ELF-1 (cell line): ENCODE measurements at places on chromosomes 13 and 19.

DNA sequence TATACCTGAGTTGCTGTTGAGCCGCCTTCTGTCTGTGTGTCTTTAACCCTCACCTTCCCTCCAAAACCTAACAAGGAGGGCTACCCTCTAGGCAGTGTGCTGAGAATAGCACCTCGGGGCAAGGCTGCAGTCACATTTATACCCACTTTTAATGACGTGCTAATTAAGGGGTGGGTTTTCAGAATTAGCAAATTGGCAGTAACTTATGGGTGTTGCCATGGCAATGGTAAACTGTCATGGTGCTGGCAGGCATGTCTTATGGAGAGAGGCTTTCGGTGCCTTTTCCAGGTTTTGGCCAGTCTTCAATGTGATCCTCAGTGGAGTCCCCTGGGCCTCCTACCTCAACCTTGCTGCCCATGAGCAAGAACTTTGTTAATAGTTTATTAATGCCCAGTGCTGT lies 1.2 kb upstream of the PNMA8A start:
- no peak for DNase-seq

DNA sequence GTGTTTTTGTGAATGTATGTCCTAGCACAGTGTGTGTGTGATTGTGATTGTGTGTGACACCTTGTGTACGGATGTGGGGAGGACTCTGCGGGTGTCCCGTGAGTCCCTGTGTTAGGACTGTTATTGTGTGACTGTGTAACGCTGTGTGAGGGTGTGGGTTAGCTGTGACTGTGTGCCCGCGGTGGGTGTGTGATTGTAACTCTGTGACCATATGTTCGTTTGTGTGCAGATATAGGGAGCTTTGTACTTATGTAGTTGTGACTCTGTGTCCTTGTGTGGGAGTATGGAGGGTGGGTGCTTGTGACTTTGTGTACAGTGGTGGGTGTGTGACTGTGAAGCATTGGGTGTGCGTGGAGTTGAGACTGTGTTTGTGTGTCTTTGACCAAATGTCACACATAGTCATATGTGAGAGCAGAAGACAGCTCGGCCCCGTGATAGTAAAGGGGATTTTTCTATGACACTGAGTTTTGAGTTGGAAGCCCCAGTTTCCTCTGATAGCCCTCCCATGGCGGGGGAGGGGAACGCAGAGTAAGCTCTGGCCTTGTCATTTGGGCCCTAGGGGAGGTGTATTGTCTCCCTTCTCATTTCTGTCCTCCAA lies 949 bp upstream of the ZNF260 start:
- DNase-seq = peak; percentile 37

DNA sequence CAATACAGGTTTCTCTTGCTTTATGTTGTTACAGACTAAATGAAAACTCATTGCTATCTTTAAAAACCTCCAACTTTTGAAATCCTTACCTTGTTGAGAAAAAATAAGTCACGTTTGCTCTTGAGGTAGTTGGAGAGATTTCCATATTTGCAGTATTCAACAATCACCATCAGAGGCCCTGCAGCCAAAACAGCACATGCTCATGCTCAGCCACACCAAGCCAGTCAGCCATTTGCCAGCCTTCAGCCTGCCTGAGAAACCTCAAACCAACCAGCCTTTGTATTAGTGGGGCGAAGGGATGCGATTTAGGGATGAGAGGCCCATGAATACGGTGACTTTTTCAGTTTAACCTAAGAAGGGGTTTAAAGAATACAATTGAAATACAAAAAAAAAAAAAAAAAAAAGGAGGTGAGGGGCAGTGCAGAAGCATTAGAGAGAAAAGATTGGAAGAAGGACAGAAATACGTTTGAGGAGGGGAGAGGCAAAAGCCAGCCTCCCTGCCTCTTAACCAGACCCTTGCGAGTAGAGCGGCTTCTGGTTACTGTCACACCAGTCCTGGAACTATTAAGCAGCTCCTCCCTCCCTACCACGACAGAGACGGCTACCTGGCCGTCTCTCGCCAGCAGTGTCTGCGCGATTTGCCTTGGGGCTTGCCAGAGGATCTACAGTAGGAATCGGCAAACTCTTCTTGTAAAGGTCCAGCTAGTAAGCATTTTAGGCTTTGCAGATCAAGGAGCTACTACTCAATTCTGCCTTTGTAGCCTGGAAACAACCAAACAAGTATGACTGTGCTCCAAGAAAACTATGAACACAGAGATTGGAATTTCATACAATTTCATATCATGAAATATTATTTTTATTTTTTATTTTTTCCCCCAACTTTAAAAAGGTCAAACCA lies 167.3 kb downstream of the FLT1 start:
- peak; percentile 91 for DNase-seq

GRCh38 chr19:40393894-40394815 lies 4.2 kb upstream of the HIPK4 start:
- no peak for DNase-seq

DNA sequence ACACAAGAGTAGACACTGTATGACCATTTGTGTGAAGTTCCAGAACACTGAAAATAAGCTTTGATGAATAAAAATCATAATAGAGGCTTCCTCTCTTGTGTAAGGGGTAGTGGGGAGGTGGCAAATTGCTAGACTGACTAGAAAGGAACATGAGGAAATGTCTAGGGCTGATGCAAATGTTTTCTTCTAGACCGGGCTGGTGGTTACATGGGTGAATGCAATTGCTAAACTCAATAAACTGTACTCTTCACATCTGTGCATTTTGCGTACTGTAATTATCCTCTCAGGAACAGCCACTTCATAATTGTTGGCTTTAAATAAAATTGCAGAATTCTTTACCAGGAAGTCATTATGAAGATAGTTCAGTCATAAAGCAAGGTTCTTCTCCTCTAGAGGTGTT lies 5.2 kb upstream of the KBTBD7 start:
- no peak for DNase-seq

GRCh38 chr13:20702915-20703779 lies at the start of gene IL17D:
Gene IL17D, plus strand, starts transcription at chr13:20703699. Its CDS starts 303 bp downstream, at chr13:20704002.
- peak; percentile 48 for DNase-seq

- DNase-seq = no peak
Measured at GRCh38 chr13:52348071-52348470, 57.9 kb downstream of the THSD1 start.

DNA sequence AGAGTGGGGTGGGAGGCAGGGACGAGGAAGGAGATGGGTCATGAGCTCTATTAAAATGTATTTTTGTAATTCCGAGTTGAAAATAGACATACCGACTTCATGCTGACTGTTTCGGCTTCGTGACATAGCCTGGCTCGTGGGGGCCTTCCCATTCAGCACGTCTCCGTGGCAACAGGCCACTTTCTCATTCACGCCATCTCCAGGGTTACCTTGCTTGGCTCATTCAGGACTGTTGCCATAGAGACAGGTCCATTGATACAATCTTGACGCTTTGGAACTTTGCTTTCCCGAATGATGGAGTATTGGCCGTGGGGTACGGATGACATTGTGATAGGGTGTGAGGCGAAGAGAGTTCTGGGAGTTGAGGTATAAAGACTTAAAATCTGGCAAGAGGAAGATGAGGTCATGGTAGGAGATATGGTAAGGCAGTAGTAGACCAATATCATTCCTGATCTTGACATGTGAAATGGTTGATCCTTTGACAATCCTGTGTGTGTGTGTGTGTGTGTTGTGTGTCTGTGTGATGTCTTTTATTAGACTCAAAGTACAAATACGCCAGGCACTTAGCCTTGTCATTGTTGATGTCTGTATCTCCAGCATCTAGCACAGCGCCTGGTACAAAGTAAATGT lies 97.3 kb downstream of the CACNA1A start:
- DNase-seq = no peak

DNA sequence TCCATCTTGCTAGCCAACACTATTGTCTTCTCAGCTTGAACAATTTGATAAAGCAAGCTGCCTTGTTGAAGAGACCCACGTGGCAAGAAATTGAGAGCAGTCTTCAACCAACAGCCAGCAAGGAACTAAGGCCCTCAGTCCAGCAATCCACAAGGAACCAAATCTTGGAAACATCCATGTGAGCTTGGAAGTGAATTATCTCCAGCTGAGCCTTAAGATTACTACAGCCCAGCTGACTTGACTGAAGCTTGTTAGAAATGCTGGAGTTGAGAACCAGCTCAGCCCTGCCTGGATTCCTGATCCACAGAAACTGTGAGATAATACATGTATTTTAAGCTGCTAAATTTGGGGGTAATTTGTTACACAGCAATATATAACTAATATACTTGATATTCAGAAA lies 26.2 kb upstream of the DCT start:
- DNase-seq = no peak

- no peak for DNase-seq
Measured at GRCh38 chr19:45976178-45976577, 2.5 kb upstream of the NOVA2 start.

DNA sequence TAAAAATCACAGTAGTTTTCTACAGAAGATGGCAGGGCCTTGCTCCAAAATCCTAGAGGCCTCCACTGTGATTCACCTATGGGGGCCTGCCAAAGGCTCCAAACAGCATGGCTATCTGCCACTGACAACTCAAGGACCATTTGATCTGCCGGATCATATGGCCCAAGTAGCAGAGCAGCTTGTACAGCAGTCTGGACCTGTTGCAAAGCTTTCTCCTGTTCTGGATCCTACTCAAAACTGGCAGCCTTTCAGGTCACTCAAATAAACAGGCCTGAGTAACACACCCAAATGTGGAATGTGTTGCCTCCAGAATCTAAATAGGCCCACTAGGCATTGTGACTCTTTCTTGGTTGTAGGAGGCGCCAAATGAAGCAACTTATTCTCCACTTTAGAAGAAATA lies 1049.3 kb downstream of the PCDH9 start:
- DNase-seq = no peak

DNA sequence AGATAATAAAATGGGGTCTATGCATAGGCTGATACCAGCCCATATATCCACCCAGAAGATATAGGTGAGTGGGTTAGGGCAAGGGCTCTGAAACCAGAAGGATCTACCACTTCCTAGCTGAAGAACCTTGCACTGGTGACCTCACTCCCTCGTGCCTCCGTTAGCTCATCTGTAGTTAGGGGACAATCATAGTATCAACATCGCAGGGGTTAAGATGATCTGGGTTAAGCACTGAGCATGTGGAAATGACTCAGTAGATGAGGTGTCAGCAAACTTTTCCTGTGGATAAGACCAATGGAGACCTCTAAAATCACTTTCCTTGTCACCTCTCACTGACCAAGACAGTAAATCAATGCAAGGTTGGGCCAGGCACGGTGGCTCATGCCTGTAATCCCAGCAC lies 30.5 kb downstream of the TNFSF14 start:
- DNase-seq = no peak

GRCh38 chr13:62721893-62722292 lies 1306.2 kb upstream of the PCDH20 start:
- DNase-seq = no peak

GRCh38 chr13:83906240-83906820 lies 24.1 kb upstream of the SLITRK1 start:
- no peak for DNase-seq

DNA sequence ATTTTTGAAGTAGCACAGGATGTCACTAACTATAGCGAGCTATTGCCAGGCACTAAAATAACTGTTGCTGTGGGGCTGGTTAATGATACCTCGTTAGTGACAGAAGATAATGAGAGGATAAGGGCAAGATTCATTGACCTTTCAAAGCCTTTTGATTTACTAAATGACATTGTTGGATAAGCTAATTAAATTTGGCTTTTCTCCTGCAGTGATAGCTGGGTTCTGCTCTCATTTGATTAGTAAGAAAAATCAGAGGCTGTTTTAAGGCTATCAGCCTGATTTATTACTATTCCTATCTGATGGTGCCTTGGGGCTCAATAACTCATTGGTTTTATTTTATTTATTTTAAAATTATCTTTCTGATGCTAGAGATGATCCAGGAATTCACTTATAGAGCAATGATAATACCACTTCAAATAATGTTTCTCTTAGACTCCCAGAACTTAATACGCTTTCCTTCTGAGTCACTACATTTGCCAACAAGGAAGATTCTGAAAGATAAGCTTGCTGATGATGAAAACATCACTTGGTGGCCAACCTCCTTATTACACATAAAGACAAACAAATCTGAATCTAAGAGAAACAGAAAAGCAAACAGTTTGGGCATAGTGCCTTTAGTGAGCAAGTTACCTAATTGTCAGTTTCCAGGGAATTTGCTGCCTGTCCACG lies 501.3 kb upstream of the ARGLU1 start:
- no peak for DNase-seq

GRCh38 chr13:58706421-58706820 lies 1074.9 kb downstream of the PCDH17 start:
- no peak for DNase-seq

DNA sequence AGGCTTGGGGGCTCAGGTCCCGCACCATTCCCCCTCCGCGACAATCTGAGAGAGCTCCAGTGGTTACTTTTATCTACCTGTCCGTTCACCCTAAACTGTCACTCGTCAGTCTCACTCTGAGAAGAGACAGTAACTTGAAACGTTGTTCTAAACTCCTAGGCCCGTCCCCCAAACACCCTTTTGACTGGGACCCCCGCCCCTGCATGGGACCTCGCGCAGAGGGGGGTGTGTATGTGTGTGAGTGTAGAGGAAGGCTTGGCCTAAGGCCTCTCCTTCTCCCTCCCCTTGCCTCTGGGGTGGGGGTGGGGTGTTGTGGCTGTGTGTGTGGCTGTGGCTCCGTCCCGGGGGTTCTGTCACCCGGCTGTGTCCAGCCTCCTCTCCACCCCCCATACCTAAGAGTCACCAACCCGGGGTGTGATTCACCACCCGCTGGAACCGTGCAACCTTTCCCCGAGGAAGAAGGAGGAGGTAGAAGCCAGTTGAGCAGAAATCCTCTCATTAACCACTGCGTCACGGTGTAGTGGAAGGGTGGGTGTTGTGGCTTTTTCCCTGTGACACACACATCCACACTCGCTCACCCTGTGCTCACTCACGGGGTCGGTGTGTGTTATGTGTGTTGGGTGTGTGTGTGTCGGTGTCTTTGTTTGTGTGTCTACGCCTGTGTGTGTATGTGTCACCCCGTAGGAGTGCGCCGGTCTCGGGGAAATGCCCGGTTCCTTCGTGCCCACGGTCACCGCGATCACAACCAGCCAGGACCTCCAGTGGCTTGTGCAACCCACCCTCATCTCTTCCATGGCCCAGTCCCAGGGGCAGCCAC lies 2.4 kb downstream of the FOSB start:
- no peak for DNase-seq

- no peak for DNase-seq
Measured at GRCh38 chr19:17893766-17894165, 22.0 kb downstream of the SLC5A5 start.

DNA sequence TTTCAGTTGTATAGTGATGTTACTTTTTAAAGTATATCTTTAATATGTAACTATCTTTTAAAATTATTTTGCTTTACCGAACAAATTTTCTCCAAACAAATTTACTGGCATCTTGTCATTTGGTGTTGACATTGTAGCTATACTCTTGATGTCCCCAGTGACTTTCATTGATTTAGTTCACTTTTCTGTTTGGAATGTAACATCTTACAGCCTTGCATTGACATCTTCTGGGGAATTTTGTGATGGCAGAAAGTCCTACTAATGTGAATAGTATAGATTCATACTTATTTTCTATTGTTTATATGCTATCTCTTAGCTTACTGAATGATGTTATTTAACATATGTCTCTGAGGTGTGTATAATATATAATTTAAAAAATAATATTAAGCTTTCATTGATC lies 800.9 kb upstream of the ATXN8OS start:
- no peak for DNase-seq

GRCh38 chr19:53511933-53512374 lies 26.0 kb upstream of the ZNF331 start:
- peak; percentile 91 for DNase-seq
